Amniotic stem cell (primary cell): ENCODE measurements at places on chromosomes 2 and 18.

- DNase-seq, result no peak
Observed at GRCh38 chr18:43422518-43422917, 145.2 kb upstream of the SYT4 start.

DNA sequence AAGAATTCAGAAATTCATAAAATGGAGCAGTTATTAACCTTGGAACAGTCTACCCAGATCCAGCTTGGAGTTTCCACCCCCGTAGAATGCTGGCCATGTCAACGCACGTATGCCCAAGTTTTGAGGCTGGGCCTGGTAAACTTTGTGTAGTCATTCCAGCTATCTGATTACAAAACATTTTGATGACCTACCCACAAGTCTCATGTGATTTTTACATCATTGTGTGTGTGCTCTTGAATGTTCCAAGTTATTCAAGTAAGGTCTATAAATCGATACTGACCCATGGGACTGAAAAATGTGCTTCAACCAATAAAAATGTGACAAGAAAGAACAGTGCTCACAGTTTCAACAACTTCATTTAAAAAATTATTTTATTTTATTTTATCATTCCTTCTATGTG lies 32.5 kb upstream of the ICOS start:
- no peak for DNase-seq

DNA sequence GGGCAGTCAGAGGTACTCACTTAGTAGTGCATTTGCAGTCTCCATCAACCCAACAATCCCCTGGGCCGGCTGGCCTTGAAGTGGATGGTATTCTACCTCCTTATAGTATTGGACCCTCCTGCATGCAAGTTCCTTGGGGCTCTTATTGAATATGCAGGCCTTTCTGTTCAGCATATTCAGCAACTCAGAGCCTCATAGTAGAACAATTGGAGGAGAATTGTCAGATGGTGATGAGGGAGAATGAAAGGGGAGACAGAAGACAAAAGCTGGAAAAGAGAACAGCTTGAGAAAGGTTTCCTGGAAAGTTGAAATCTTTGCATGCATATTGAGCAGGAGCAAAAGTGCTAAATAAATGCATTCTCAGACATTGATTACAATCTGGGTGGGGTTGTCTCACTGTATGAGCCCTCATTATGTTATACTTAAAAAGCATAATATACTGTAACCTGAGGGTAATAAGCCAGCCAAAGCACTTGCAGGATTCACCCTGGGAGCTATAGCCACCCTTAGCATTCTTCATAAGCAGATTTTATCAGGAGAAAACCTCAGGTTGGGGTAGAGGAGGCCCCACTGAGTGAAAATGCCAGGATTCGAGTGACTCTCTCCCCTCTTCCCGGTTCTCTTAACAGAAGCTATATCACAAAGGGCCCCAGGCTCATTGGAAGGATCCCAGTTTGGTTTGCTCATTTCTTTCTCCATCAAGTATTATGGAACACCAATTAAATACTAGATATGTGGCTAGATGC lies 178.1 kb downstream of the MSH2 start:
- DNase-seq, result no peak

DNA sequence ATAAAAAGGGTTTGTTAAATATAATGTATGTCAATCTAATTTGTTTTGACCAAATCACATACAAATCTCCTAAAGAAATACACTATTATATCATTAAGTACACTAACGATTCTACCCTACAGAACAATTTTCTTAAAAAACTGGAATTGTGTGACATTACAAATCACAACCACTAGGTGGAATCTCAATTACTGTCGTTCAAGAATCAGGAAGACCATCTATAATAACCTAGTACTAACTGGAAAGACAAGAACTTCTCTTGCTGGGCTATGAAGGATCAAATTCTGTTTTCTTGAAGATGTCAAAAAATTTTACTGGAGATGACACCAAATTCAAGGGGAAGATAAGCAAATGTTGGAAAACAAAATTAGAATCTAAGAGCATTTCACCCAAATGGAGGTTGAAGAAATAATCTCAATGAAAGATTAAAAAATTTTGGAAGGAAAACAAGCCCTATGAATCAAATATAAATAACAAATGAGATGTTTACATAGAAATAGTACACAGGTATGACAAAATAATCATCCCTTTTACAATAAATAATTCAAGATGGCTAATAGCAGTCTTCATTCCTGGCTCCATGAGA lies 110.9 kb downstream of the STK39 start:
- no peak for DNase-seq

DNA sequence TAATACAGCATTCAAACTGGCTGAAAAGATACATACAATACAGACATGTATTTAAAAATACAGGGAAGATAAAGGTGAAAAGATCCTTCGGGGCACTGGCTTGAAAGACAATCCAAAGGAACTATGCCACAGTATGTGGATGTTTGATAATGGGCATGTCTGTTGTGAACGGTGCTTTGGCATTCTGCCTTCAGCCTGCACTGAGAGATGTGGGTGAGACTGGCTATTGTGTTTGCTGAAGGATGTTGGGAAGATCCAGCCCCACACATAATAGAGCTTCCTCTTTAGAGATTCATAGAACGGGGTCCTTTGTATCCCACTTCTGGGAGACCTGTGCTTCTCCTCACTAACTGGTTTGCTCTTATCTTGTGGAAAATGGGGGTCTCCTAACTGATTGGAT lies 65.1 kb upstream of the CXCR4 start:
- DNase-seq, result no peak

DNA sequence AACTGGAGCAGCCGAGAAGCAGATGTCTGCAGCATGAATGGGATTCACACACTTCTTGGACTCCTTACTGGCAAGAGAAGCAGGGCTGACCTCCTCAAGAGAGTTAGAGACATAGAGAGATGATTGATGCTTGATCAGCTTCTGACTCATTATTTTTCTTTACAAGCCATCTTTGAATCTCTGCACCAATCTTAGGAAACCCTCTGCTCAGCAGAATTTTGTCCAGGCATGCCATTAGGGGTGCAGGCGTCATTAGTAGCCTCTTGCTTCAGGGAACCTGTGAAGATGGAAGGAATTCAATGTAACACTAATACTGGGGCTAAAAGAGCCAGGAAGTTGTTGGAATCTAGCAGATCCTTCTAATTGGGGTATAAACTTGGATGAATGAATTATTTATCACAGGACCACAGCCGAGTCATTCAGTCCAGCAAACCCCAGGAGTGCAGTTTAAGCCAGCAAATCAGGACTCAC lies 151.8 kb downstream of the MGAT5 start:
- no peak for DNase-seq

- no peak for DNase-seq
Observed at GRCh38 chr2:157443090-157443489, 799 bp downstream of the CYTIP start.

GRCh38 chr18:35179906-35180305 lies 60.9 kb upstream of the ZNF397 start:
- no peak for DNase-seq

DNA sequence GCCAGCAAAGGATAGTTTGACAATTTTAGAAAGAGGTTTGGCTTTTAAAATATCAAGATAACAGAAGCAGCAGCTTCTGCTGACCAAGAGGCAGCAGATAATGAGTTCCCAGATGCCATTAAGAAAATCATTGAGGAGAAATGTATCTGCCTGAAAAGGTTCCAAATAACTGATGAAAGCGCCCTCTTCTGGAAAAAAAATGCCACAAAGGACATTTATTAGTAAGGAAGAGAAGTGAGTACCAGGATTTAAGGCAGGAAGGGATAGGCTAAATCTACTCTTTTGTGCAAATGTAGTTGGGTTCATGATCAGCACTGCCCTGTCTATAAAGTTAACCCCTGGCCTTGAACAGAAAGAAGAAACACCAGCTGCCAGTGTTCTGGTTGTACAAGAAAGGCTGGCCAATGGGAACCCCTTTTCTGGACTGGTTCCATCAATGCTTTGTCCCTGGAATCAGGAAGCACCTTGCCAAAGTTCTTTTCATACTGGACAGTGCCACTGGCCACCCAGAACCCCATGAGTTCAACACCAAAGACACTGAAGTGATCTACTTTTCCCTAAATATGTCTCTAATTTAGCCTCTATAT lies 40.6 kb downstream of the DHX57 start:
- peak; percentile 5 for DNase-seq

DNA sequence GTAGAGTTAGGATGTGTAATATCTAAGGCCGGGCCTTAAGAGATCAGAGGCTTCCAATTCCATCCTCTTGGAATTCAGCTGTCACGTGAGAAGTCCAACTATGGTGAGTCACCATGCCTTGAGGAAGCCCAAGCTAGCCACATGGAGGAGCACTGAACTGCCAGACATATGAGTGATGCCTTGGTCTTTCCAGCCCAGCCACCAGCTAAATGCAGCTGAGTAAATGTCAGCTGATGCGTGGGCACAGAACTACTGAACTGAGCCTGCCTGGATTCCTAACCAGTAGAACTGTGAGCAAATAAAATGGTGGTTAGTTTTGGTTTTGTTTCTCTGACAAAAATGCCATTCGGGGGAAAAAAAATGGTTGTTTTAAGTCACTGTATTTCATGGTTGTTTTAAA lies 153.7 kb upstream of the SERTAD2 start:
- peak; percentile 97 for DNase-seq

DNA sequence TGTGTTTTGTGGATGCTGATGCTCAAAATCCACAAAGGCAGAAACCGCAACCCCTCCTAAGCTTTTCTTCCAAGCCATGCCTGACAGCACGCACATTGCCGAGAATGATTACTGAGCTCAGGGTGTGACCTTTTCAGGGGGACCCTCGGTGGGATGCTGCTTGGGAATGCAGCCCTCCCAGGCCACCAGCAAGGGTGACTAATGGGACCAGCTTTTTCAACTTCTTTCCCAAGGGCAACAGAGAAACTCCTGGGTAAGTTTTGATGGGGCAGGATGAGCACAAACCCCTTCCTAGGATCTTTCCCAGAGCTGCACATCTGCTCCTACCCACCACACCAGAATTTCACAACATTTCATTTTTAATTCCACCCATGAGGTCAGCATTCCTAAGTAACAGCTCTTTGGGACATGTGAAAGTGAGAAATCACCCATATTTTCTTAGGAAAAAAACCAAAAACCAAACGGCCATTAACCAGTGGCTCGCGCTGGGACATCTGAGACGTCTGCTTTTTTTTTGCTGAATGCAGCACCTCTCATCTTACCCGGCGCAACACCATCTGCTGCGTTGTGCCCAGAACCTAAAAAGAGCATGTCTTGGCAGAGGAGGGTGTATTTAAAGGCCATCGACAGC lies 119.0 kb downstream of the ARL4C start:
- DNase-seq, result no peak

DNA sequence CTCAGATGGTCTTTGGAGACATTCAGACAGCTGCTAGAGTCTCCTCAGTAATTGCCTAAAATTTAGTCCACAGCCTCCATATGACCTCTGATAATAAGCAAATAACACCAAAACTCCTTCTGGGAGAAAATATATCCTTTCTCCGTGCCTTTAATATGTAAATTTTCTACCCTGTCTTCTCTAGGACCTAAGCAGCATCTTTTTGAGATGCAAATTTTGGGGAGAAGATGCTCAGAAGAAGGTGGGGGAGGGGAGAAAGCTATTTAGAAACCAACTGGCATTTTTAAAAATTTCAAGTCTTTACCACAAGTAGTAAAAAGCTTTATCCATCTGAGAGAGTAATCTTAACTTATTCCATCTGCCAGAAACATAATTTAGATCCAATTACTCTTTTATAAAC lies 120.4 kb upstream of the MSH6 start:
- no peak for DNase-seq

DNA sequence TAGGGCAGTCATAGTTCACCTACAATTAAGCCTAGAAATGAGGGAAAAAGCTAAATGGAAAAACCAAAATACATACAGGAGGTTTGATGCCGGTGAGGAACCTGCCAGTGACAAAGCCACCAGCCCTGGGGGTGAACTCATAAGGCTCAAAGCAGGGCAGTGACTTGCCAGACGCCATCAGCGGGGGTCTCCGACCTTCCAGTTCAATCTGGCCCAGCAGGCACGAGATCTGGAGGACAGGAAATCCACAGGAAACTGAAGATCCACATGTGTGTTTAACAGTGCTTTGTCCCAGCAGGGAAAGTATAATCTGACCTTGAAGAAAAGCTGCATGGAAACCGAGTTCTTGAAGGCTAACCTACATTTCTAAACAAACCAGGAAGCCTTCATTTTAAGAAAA lies 60.1 kb downstream of the POLR1A start:
- DNase-seq, result no peak

DNA sequence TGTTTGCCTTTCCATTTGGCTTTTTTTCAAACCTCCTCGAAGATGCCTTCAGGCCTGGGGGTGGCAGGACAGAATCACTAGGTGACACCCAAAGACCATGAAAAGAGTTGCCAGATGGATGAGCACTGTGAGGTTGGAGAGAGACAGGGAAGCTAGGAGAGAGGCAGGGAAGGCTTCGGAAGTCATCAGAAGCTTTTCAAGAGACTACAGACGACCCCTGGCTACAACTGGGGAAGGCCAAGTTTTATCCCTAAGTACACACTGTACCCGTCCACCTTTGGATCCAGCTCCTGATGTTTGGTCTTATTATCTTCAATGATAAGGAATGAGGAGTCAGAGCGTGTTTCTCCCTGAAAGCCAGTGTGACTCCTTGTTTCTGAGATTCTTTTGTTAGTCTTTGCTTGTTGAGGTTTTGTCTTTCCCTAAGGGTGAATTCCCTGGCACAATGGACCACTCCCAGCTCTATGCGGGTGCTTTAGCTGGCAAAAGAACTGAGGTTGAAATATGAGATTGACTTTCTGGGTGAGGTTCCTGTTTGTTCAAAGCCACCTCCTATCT lies 33.4 kb upstream of the SLC9A2 start:
- no peak for DNase-seq

GRCh38 chr2:118121986-118122524 lies 33.8 kb downstream of the INSIG2 start:
- DNase-seq, result no peak

DNA sequence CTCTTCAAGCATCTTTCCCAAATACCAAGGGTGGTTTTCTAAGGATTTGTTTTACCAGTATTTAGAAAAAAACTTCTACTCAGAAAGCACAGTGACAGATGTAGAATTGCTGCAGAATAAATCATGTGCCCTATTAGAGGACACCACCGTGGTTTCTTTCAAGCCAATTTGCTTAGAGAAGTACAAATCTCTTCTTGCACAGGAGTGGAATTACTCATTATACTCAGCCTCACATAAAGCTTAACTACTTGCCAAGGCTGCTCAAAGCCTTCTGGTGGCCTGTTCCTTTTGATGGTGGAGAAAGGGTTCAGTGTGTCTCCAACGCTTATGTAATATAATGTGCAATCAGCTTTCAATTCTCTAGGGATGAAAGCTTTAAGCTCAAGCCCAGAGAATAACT lies 66.5 kb upstream of the CTNNA2 start:
- no peak for DNase-seq

- no peak for DNase-seq
Observed at GRCh38 chr18:44473394-44474066, 207.2 kb upstream of the SETBP1 start.

DNA sequence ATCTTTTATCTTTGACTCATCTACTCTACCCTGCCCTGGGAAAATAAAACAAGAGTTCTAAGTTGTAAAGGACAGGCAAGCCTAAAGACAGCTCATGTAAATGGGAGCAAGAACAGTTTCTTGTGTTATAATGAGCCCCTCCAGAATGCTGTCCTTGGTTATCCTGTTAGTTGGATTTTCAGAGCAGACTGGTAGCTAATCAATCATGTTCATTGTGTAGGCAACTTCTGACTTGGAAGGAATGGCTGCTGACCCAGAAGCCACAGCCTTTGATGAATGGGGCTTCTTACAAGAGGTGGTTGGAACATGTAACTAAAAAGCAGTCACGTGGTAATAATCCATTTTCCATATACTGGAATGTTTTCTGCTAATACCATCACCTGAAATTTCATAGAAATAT lies 254.2 kb downstream of the AGPS start:
- DNase-seq, result no peak

- DNase-seq, result no peak
Observed at GRCh38 chr2:70087702-70088597, 673 bp downstream of the PCBP1 start.

GRCh38 chr2:154306266-154306970 lies 392.1 kb upstream of the KCNJ3 start:
- no peak for DNase-seq
